H1 (cell line): ENCODE measurements at places on chromosomes 4 and X. TPM values are rescaled to one million over a fixed set of nuclear protein-coding genes. Genes with fewer than 3 reads are reported as not detected.

Gene SFRP2
- total RNA-seq: 342 and 354 TPM in 2 replicates

Gene SLC4A4
- total RNA-seq: 1.2 and 2.8 TPM in 2 replicates

Gene CT45A1
- total RNA-seq: not detected in 2 replicates

Gene ADH1C
- total RNA-seq: not detected in 2 replicates

Gene GAGE13
- not detected in 2 replicates for total RNA-seq

- H3K27ac ChIP-seq: no peak overlapping the region
- H3K4me1 ChIP-seq: no peaks in the 10 kb centered on the region
- DNase-seq: no peak
- no peaks in the 10 kb centered on the region for H3K36me3 ChIP-seq
- no peak overlapping the region for H3K4me3 ChIP-seq
- H3K27me3 ChIP-seq: no peaks in the 10 kb centered on the region
Observed at GRCh38 chrX:112803060-112803459, 37.6 kb downstream of the AMOT start.

DNA sequence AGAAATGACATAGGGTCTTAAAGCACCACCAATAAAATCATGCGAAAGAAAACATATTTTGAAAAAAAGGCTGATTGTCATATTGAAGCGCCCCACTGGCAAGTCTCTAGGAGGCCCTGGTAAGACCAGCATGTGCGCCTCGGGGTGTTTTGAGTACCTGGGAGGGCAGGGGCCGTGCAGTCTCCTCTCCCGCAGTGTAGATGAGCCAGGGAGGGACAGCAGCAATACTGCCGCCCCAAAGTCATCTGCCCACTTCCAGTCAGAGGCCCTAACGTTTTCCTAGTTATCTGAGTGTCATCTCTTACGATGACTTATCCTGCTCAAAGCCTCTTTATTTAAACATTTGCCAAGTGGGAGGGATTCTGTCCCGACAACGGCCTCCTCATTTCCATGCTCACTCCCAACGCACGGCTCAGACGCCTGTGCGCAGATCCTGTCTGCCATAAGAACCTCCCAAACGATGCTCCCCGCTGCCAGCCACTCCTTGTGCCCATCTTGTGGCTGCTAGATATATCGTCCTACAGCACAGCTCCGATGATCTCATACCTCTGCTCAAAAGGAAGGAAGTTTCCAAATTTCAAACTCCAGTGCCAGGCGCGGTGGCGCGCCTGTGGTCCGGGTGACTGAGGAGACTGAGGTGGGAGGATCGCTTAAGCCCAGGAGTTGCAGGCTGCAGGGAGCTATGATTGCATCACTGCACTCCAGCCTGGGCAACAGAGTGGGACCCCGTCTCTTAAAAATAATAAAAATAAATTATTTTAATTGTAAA is 17.2 kb upstream of the SCRG1 start:
- DNase-seq: no peak
- no peak overlapping the region for H3K4me3 ChIP-seq
- H3K27ac ChIP-seq: no peak overlapping the region
- H3K36me3 ChIP-seq: no peaks in the 10 kb centered on the region
- H3K4me1 ChIP-seq: no peaks in the 10 kb centered on the region

- H3K27me3 ChIP-seq: no peaks in the 10 kb centered on the region
- H3K27ac ChIP-seq: no peak overlapping the region
- H3K4me1 ChIP-seq: no peaks in the 10 kb centered on the region
- H3K36me3 ChIP-seq: no peaks in the 10 kb centered on the region
- no peak for DNase-seq
Observed at GRCh38 chr4:36313301-36313700, 31.9 kb downstream of the DTHD1 start.

DNA sequence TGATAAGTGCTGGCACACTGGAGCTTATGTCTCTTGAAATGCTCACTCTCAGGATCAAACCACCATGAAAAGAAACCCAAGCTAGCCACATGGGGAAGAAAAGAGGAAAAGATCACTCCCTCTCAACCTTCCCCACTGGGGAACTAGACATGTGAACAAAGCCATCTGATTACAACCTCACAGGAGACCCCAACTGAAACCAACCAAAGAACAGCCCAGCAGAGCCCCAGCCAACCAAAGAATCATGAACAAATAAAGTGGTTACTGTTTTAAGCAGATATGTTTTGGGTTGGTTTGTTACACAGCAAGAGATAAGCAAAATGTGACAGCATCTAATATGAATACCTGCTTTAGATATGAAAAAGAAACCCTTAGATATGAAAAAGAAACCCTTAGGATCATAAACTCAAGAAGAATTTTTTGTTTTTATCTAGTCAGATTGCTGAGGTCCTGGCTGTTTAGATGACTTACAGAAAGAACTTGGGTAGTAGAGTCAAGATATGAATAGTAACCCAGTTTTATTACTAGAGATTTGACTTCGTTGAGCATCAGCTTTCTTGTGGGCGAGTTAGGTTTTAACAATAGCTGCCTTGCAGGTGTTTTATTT is 23.7 kb upstream of the TLR7 start:
- H3K27ac ChIP-seq: no peak overlapping the region
- no peaks in the 10 kb centered on the region for H3K4me1 ChIP-seq
- DNase-seq: no peak
- no peaks in the 10 kb centered on the region for H3K36me3 ChIP-seq
- no peak overlapping the region for H3K4me3 ChIP-seq

- H3K27me3 ChIP-seq: no peaks in the 10 kb centered on the region
- no peaks in the 10 kb centered on the region for H3K36me3 ChIP-seq
- DNase-seq: no peak
- no peak overlapping the region for H3K27ac ChIP-seq
Observed at GRCh38 chrX:44080083-44080482, 106.9 kb upstream of the NDP start.

- H3K27me3 ChIP-seq: no peaks in the 10 kb centered on the region
- DNase-seq: no peak
- H3K4me1 ChIP-seq: no peaks in the 10 kb centered on the region
- no peak overlapping the region for H3K27ac ChIP-seq
- no peaks in the 10 kb centered on the region for H3K36me3 ChIP-seq
Observed at GRCh38 chrX:18448416-18448815, 23.0 kb downstream of the CDKL5 start.

- H3K4me3 ChIP-seq: no peak overlapping the region
- no peak for DNase-seq
- H3K36me3 ChIP-seq: no peaks in the 10 kb centered on the region
- no peaks in the 10 kb centered on the region for H3K27me3 ChIP-seq
Observed at GRCh38 chrX:151703487-151703886, 8.2 kb downstream of the PRRG3 start.

- H3K4me1 ChIP-seq: peaks cover 3% of the 10 kb centered on the region; the same call in 1 of the 2 replicates
- no peak overlapping the region for H3K27ac ChIP-seq
- no peak for DNase-seq
- H3K27me3 ChIP-seq: peaks cover 2% of the 10 kb centered on the region
Observed at GRCh38 chr4:24778464-24779225, 16.7 kb upstream of the SOD3 start.

DNA sequence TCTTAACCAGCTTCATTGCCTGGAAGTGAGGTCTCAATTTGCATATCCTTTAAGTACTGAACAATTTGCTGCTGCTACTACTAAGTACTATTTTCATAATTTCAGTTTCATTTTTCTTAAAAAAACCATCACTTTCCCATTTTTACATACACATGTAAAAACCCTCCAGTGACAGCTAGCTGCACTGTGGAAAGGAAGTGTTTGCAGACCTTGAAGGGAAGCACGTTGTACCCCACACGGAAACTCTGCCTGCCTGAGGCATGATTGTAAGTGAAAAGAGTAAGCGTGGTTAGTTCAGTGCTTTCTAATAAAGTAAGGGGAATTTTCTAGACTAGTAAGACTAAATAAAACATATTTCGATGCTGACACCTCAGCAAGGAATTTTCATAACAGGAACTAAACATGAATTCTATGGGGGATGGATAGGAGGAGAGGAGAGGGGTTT is 103.6 kb downstream of the RAPGEF2 start:
- H3K4me3 ChIP-seq: no peak overlapping the region
- no peaks in the 10 kb centered on the region; the same call in 1 of the 2 replicates for H3K4me1 ChIP-seq
- DNase-seq: no peak
- H3K27me3 ChIP-seq: no peaks in the 10 kb centered on the region
- no peak overlapping the region for H3K27ac ChIP-seq
- peaks cover 3% of the 10 kb centered on the region for H3K36me3 ChIP-seq

GRCh38 chr4:169220854-169221411 is 49.8 kb downstream of the SH3RF1 start:
- H3K27ac ChIP-seq: no peak overlapping the region
- H3K27me3 ChIP-seq: no peaks in the 10 kb centered on the region
- no peak overlapping the region for H3K4me3 ChIP-seq
- H3K36me3 ChIP-seq: no peaks in the 10 kb centered on the region
- H3K4me1 ChIP-seq: no peaks in the 10 kb centered on the region

DNA sequence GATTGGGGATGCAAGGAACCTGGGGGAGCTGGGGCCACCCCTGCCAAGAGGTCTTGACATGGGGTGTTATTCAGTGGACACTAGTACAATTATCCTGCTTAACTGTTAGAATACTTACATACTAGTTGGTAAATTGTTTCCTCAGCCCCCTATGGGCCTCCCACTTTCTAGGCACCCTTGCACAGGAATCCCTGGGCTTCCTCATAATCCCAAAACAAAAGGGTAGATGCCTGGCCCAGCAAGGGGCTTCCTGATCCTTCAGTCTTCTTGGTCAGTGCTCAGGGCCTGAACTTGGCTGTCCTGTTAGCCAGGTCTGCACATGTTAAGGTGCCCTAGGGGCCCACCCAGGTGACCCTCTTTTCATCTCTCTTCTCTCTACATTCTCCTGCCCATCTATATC is 48.7 kb upstream of the MSX1 start:
- no peaks in the 10 kb centered on the region; the same call in 1 of the 2 replicates for H3K27me3 ChIP-seq
- DNase-seq: no peak
- H3K4me3 ChIP-seq: no peak overlapping the region
- no peak overlapping the region for H3K27ac ChIP-seq

GRCh38 chr4:16988814-16989213 is 90.4 kb upstream of the LDB2 start:
- no peak overlapping the region for H3K27ac ChIP-seq
- H3K4me1 ChIP-seq: peaks cover 2% of the 10 kb centered on the region; the same call in 1 of the 2 replicates
- H3K36me3 ChIP-seq: no peaks in the 10 kb centered on the region

DNA sequence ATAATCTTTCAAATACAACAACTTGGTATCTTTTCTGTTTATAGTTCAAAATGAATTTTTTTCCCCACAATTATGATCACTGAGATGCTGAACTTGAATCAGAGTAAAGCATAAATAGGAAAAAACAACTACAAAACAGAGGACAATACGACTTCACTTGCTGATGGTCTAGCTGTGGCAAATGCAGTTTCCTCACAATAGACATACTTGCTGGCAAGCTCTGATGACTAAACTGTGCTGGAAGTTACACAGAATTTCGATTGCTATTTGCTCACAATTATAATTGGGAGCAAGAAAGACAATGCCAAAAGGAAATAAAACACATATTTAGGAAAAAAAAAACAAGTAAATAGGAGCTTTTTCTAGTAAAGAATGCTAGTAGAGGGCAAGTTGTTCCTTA is 14.7 kb downstream of the VEGFC start:
- H3K4me3 ChIP-seq: no peak overlapping the region
- DNase-seq: no peak
- no peak overlapping the region for H3K27ac ChIP-seq
- H3K4me1 ChIP-seq: no peaks in the 10 kb centered on the region
- H3K36me3 ChIP-seq: no peaks in the 10 kb centered on the region
